ENCODE measurements at places on chromosomes 16 and 17.
A peak's percentile ranks its signal among the peaks of the same experiment; 100 is the strongest.

- DNase-seq, result no peak
These were observed 94.9 kb downstream of the ANKRD11 start for GRCh38 chr16:89395150-89396142.

- no peak for DNase-seq
These were observed 23.6 kb downstream of the SDR42E1 start for GRCh38 chr16:81987706-81988105.

- no peak for DNase-seq
These were observed 928 bp downstream of the HBA1 start for GRCh38 chr16:177394-177822.

- DNase-seq, result no peak
These were observed 230.0 kb downstream of the NTN1 start for GRCh38 chr17:9251273-9251672.

GRCh38 chr17:5282642-5283217 is 646 bp downstream of the RABEP1 start:
- no peak for DNase-seq

GRCh38 chr17:56675876-56676660 is 82.6 kb downstream of the NOG start:
- DNase-seq, result no peak

- no peak for DNase-seq
These were observed 128.7 kb downstream of the RPTOR start for GRCh38 chr17:80673152-80673920.

GRCh38 chr17:42568341-42569111 is 1.6 kb downstream of the MLX start:
- no peak for DNase-seq

DNA sequence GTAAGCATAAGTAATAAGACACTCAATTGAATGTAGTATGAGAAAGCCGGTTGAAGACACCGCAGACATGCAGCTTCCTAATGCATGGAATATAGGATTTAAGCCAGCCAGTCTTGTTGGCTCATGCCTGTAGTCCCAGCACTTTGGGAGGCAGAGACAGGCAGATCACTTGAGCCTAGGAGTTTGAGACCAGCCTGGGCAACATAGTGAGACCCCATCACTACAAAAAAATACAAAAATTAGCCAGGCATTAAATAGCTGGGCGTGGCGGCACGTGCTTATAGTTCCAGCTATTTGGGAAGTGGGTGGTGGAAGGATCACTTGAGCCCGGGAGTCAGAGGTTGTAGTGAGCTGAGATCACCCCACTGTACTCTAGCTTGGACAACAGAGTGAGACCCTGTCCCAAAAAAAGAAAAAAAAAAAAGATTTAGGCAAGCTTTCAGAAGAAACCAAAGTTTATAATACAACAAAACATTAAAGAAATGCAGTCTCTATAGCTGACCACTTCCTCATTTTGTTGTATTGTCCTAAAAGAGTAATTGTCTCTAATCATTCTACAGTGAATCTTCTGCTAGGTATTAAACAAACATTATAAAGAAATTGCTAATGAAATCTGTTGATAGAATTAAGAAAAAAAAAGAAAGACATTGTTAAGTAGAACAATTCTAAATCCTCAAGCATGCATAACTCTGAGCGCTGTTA is 68.6 kb upstream of the KIFC3 start:
- no peak for DNase-seq

DNA sequence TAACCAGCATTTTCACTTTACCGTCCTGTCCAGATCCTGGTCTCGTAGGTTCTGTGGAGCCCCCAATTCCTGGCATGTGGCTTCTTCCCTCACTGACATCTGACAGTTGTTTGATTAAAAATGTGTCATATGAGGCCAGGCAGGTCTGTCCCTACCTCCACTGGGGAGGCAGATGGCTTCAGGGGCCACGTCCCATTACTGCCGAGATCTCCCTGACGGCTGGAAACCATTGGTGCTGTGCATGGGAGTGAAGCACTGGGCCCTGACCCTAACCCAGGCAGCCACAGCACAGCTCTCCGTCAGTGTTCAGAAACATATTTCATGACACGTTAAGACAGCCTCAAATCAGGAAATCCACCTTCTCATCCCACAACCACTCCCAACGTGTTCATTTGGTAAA is 77.5 kb downstream of the GNAO1 start:
- no peak for DNase-seq

DNA sequence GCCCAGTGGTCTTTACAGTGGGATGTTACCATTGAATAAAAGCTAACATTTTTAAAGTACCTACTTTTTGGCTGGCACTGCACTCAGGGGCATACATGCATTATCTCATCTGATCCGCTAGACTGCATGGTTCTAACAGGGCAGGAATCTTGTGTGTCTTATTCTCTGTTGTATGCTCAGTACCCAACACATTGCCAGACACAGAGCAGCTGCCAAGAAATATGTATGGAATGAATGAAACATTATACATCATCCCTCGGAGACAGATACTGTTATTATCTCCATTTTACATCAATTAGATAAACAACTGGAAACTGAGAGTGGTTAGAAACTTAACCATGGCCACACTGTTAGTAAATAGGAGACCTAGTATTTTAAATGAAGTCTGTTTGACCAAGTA is 74.1 kb upstream of the CDH11 start:
- DNase-seq, result no peak

- no peak for DNase-seq
These were observed 527.2 kb downstream of the TMEM114 start for GRCh38 chr16:8063159-8063558.

- no peak for DNase-seq
These were observed 2.8 kb downstream of the CCL4 start for GRCh38 chr17:36106493-36106835.

GRCh38 chr17:73561111-73561510 is 83.1 kb downstream of the SDK2 start:
- DNase-seq, result no peak

DNA sequence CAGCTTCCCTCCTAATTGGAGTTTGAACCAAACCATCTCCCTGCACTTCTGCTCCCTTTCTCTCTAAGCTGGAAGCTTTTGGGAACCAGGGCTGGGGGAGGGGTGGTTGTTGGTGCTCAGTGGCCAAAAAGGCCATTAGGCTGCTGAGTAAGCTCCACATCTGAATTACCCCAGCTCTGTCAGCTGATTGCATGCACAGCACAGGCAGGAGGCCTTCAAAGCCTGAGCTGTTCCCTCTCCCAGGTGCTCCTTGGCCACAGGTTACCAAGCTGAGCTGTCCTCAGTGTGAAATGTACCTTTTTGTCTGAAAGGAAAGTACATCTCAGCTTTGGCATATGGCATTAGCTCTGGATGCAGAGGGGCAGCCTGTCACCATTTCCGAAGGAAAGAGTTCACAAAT is 6.2 kb upstream of the TBKBP1 start:
- no peak for DNase-seq

GRCh38 chr17:76623271-76624146 is 20.0 kb downstream of the ST6GALNAC1 start:
- DNase-seq, result peak; percentile 87

GRCh38 chr17:5877948-5878347 is 192.2 kb upstream of the WSCD1 start:
- no peak for DNase-seq

DNA sequence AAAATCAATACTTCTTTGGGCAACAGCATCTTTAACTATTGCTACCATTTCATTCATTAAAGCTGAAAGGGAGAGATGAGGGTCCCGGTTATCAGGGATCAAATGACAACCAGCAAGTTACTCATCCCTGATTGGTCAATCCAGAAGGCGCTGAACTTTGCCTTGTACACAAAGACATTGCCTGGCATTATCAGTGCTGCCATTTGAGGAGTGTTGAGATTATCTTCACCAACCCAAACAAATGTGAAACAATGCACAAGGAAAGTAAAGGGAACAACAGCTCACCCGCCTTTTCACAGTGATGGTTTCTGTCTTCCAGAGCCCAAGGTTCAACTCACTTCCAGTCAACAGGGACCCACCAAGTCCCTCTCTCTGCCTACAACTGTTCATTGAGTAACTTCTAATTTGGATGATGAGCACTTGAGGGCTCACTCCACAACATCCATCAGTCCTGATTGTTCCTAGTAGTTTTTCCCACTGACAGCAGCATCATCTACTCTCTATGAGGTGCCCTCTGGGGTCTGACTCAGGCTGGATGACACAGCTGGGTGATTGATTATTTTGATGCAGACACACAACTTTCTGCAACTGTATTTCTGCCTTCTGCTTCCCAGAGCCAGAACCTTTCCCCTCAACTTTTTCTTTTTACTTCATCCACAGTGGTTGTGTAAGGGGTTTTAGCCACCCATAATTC is 32.0 kb downstream of the LYRM9 start:
- no peak for DNase-seq

DNA sequence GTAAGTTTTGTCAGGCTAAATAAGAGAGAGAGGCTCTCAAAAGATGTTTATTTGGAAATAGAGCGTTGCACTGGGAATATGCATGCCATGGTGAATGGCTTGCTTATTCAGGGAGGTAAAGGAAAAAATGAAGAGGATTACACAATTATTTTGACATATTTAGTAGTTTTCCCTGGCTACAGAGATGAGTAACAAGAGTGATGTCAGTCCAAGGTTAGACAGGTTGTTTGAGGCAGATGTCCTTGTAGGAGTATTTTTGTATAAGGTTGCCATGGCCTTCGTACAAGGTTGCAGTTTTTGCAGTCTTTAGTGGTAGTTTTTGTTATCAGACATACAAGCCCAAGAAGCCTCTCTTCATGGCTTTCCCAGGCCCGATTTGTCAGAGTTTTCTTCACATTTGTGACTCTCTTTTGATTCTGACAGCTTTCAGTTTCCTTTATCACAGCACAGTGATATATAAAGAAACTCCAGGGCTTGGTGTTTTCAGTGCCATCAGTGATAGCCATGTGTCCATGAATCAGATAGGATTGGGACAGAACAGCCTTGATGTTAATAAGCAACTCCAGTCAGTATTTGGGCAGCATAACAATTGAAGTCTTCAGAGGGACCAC is 18.7 kb upstream of the LGALS9 start:
- DNase-seq, result no peak

GRCh38 chr17:62995377-62995885 is 29.4 kb downstream of the TANC2 start:
- no peak for DNase-seq

All from activated CD4-positive, CD25-positive, alpha-beta regulatory T cell treated with anti-CD3 and anti-CD28 coated beads, Interleukin-2, amount 50 U/mL, for 72 hours (primary cell).